ENCODE measurements at places on chromosomes 12 and 14.

- DNase-seq: no peak
Measured at GRCh38 chr14:36844443-36845195, 183.0 kb downstream of the PAX9 start.

GRCh38 chr12:131941116-131941986, 8.4 kb upstream of the EP400 start:
- DNase-seq: no peak

DNA sequence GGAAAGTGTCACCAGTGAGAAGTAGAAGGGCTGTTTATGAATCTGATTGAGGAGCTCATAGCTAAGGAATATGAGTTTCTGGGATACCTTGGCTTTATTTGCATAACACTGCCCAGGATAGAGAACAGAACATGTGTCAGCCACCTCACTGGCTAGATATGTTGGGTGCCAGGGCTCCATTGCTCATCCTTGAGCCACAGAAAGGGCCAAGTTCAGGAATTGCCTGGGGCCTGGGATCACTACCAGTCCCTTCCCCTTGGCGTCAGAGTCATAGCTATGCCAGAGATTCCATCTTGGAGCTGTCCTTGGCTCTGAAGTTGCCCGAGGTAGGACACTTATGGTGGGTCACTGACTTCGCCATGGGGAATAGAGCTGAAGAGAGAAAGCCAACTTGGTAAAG, 49.0 kb downstream of the IFT43 start:
- no peak for DNase-seq

GRCh38 chr12:66863276-66863675, 184.4 kb upstream of the GRIP1 start:
- no peak for DNase-seq

GRCh38 chr12:6262211-6262610, 48.3 kb upstream of the PLEKHG6 start:
- no peak for DNase-seq

DNA sequence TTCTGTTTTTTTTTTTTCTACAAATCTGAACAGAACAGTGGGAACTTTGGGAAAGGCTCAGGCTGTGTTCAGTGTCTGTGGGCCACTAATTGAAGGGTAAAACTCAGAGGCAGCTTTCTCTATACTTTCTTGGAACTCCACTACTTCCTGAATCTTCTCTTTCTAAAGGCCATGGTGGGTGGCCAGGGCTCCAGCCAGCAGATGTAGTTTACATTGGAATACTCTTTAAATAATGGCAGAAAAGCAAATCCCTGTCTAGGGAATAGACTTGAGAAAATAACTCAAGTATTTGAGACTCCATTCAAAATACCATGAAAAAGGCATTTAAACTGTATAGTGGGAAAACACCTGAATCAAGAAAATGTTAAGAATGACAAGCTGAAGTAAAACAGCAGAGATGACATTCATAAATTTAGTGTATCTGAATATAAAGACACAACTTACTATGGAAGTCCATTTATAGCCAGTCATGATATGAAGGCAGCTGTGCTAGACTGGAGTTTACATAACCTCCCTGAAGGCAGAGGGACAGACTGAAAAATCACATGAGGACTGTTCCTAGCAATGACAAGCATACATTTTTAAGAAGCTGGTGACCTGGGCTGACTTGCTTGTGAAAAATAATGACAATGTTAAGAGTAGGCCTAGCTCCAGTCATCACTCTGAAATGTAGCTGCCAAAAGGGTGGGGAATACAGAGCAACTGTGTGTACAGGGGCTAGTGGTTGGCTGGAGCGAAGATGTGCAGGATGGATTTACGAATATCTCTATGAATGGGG, 168.6 kb downstream of the STXBP6 start:
- no peak for DNase-seq

GRCh38 chr12:102437511-102437910, 42.9 kb downstream of the IGF1 start:
- no peak for DNase-seq

- peak; percentile 52 for DNase-seq
Measured at GRCh38 chr12:3803865-3804472, 51.1 kb upstream of the CRACR2A start.

GRCh38 chr12:63955831-63956666, 111.5 kb downstream of the SRGAP1 start:
- no peak for DNase-seq

- DNase-seq: no peak
Measured at GRCh38 chr14:105914738-105915385, 388.5 kb downstream of the TMEM121 start.

DNA sequence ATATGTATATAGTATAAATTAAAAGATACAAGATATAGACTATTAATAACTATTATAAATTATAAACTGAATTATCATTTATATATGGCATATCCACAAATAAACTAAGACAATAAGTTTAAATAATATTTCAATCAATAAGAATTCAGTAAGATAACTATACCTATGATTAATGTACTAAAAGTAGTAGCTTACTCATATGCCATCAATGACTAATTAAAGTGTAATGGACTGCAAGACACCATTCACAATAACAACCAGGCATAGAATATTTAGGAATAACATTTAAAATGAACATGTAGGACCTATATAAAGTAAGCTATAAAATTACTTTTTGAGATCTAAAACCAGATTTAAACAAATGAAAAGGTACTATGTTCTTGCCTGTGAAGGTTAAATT, 18.8 kb downstream of the KCNC2 start:
- no peak for DNase-seq

DNA sequence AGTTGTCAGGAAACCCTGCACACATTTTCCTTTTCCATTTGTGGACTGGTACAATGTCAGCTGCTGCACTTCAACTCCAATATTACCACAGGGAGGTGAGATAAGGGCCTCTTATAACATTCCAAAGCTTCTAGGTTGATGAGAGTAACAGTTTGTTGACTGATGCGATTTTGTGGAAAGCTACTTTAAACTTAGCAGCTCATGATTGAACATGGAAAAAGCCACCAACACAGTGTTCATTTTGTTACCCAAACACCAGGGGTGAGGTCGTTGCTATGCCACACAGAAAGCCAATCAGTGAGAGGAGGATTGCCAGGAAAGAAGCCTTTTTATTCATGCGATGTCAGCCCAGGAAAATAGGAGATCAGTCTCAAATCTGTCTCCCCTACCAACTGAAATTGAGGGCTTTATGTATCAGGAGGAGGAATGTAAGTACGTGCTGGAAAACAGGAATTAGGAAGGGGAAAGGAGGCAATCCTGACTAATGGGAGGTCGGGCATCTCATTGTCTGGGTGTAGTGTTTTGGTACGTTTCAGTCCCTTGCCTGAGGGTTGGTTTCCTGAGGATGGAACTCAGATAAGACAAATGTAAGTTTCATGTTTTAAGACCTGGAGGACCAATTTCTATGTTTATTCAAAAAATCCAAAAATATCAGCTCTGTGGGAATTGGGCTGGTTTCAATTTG, 92.7 kb upstream of the PLEKHA5 start:
- no peak for DNase-seq

DNA sequence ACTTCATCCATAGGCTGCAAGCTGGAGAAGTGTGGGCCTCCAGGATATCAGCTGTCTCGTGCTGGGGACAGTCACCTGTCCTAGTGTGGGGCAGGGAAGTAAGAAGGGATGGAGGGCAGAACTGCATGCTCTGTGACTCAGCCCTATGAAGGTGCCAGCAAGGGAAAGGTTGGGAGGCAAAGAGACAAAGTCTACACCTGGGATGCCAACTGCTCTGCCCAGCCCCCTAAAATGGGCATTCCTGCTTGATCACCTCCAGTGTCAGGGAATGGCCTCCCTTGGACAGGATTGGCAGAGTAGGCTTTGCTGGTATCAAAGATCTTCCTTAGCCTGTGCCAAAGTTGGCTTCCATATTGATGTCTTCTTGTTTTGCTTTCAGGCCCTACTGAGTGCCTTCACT, 335.0 kb downstream of the BCL11B start:
- no peak for DNase-seq

DNA sequence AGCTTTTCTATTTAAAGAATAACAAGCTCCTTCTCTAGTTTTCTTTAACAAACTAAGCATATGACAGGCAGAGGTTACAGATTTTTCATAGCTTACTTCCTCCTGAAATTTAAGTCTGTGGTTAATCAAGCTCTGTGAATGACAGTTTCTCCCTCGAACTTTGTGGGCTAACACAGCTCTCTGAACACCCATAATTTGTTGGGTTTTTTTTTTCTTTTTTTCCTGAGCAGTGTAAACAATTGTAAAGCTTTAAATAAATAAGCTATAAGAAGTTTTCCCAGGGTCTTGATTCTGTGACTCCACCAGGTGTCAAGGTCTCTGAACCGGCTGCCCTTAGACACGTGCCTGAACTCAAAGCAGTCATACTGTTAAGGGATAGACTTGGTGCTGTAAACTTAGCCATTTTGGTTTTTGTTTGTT, 128.1 kb upstream of the AMIGO2 start:
- DNase-seq: no peak

DNA sequence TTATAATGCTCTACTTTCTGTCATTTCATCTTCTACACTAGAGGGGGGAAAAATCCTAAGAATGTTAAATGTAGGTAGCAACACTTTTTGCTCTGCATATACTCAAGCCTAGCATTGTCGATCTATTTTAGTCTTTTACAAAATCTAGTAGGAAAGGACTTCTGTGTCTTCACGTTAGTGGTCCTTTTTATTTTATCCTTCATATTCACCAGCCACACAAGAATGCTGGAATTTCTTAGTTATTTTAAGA, 253.0 kb upstream of the FLRT2 start:
- no peak for DNase-seq

DNA sequence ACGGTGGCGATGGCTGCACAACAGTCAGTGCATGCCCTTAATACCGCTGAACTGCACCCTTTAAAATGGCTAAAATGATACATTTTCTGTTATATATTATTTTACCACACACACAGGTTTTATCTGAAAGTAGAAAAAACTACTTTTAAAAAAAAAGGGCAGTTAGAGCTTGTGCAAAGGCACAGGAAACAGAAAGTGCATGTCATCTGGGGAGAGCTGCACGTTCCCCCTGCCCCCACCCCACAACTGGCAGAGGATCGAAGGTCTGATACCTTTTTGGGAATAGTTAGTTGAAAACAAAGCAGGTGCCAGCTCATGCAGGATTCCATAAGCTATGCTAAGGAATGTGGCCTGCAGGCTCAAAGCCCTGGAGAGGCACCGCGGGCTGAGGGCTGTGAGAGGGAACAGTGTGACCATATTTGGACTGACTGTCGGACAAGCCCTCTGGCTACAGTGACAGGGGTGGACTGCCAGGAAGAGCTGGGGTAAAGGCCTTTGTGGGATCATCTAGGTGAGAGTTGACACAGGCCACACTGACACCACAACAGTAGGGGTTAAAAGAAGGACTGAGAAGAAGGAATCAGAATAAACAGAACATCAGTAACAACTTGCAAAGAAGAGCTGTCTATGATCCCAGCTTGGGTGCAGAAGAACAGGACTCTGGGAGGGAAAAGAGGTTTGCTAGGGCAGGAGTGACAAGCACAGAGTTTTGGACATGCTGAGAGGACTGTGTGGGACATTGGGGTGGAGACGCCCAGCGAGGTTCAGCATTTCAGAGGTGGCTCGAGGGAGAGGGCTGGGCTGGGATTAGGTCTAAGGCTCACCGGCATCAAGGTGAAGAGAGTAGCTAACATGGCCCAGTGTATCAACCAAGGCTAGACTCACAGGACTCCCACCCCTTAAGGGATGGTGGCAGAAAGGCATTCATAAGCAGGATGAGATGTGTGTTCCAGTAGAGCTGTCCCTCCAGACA, 54.6 kb downstream of the ACTN1 start:
- DNase-seq: no peak

GRCh38 chr12:108570743-108571608, 8.6 kb downstream of the ISCU start:
- DNase-seq: no peak

DNA sequence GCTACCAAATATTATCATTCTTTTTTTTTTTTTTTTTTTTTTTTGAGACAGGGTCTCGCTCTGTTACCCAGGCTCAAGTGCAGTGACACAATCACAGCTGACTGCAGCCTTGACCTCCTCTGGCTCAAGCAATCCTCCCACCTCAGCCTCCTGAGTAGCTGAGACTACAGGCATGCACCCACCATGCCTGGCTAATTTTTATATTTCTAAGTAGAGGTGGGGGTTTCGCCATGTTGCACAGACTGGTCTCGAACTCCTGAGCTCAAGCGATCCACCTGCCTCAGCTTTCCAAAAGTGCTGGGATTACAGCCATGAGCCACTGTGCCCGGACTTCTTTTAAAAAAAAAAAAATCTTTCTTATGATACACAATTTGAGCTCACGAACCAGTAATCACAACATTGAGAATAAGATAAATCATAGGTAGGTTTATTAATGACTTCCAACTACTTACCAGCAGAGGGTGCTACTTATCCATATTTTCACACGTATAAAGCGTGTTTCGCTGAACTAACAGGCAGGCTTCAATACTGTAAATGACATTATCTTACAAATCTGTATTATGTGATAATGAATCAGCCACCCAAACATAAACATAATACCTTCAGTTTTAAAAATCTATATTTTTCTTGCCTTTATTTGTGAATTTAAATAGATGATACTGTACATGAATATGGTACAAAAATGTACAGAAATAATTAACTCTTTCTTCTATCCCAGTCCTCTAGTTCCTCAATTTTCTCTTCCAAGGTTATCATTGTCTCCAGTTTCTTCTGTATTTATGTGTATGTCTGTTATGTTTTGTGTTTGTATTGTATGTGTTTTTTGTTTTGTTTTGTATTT, 42.5 kb upstream of the BCAT1 start:
- no peak for DNase-seq

DNA sequence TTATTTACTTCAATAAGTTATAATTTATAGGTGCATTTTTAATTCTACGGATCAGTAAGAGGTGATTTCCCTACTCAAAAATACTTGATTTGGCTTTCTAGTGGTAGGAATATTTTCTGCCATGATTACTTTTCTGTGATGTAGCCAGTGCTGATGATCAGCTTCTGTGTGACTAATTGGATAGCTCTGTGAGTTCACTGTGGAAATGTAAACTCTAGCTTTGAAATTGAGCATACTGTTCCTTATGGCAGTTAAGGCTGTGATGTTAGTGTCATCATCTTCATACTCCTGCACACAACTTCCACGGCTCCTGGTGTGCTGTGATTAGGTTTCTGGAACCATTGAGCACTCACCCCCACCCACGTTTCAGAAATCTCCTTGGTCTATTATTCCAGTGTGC, 48.2 kb downstream of the PLEKHA5 start:
- DNase-seq: no peak

DNA sequence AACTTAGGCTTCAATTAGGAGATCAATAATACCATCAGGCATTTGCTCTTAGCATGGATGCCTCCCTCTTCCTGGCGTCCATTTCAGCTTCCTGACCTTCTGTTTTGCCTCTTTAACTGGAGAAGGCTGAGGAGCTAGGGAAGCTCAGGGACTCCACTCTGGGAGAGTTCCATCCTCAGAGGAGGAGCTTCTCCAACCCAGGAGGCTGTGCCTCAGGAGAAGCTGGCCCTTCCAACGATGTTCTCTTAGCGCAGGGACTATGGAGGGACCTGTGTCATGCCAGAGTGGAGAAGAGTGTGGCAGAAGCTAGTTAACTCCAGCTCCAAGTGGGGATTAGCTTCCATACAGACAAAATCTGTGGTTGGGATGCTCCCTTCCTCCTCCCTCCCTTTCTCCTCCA, 58.0 kb downstream of the KCNA5 start:
- no peak for DNase-seq

GRCh38 chr12:74983917-74984316, 225.7 kb downstream of the KCNC2 start:
- no peak for DNase-seq

- DNase-seq: no peak
Measured at GRCh38 chr14:76149196-76149595, 2.5 kb upstream of the GPATCH2L start.

All from stimulated activated CD4-positive, alpha-beta T cell treated with anti-CD3 and anti-CD28 coated beads, TNF-alpha, amount 100 ng/mL, for 48 hours (primary cell).